Brain microvascular endothelial cell (primary cell): ENCODE measurements at places on chromosomes 6 and 20.

GRCh38 chr20:62644802-62645496, 2.6 kb downstream of the SLCO4A1 start:
- DNase-seq: no peak

DNA sequence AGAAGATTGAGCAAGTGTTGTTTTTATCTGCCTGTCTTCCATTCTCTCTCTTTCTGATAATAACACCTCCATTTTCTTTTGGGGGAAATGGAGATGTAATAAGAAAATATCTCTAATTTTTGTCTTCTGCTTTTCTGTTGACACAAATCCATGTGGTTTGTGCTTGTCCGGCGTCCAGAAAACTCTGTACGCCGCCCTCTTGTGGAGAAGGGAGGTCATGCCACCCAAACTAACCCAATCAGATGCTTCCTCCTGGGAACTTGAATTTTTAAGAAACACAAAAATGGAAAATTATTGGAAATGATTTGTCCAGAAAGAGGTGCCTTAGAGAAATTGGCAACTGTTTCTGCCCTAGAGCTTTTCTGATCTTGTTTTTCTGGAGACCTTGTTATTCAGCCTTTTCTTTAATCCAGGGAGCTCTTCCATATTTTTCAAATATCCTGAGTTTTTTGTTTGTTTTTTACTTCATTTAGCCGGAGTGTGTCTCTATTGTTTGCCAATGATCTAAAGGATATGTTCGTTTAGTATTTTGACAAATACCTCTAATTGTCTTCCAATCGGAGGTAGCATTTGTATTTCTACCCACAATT, 17.8 kb upstream of the FNDC1 start:
- peak; percentile 73 for DNase-seq

- no peak for DNase-seq
These were observed 20.2 kb downstream of the SCML4 start for GRCh38 chr6:107803957-107804356.

DNA sequence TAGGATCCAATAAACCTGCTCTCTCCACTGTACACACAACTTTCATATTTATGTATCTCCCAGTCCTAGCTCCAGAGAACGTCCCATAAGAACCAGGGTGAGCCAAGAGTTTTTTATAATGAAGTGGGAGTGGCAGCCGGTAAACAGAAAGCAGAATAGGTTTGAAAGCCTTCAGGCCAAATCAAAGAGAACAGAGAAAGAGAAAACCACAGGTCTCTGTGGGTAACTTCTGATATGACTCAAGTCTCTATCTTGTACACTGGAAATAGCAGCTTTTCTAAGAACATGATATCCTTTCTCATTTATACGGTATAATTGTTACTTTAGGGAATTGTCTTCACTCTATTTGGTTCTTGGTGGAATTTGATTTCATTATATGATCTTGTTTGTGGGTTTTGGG, 273.6 kb downstream of the PACRG start:
- DNase-seq: no peak

DNA sequence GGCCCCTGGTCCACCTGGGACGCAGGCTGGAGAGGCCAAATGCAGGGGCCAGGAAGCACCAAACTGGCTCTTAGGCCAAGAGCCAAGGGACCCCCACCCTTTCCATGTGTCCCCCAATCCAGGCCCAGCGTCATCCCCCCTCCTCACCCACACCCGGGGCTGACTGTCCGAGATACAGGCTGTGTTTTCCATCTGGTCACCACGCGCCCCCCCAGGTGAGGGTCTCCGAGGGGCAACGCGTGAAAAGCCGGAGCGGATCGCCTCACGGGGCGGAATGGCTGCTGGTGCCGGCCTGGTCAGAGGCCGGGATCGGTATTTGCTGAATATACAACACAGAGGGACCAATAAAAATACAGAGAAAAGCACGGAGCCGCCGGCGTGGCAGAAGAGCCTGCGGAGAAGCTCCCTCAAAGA, 5.2 kb upstream of the ABHD16B start:
- DNase-seq: no peak

DNA sequence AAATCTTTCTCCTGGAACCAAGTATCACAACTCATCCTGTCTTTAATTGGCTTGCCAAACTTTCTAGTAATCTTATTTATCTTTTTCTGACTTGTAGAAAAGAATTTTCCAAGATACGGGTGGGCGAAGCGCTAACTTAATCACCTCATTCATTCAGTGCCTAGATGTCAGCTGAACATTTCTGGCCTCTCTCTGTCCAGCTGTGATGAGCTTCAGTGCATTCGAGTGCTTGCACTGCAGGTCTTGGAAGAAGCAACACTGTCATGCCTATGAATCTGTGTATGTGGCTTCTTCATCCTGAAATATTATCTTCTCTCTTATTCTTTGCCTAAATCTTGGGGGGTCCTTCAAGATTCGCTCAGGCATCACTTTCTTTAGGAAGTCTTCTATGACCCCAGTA, 16.3 kb upstream of the ENPP1 start:
- DNase-seq: no peak

- no peak for DNase-seq
These were observed 56.9 kb upstream of the FOXP4 start for GRCh38 chr6:41489120-41489851.

- no peak for DNase-seq
These were observed 661 bp upstream of the HEBP2 start for GRCh38 chr6:138403324-138403800.

GRCh38 chr6:162973980-162974379, 246.2 kb downstream of the PACRG start:
- DNase-seq: no peak

- DNase-seq: no peak
These were observed 171.6 kb downstream of the SASH1 start for GRCh38 chr6:148514091-148514845.

GRCh38 chr6:41263267-41263666, 23.2 kb downstream of the TREM1 start:
- no peak for DNase-seq

GRCh38 chr6:56938649-56939191, 16.2 kb upstream of the BEND6 start:
- DNase-seq: peak; percentile 95

DNA sequence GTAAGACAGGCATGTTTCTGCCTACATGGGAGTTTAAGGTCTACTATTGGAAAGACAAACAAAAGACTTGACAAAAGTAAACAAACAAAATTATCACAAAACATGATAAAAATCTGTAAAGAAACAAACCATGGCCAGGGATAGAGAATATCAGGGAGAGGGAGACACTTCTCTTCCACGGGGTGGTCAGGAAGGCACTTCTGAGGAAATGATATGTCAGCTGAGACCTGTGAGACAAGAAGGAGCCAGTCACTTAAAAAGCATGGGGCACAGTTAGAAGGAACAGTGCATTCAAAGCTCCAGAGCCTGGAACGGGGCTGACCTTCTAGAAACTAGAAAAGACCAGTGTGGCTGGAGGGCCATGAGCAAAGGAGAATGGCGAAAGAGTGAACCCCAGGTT, 35.1 kb upstream of the SLC16A10 start:
- no peak for DNase-seq

- DNase-seq: no peak
These were observed 1.9 kb downstream of the PPP1R18 start for GRCh38 chr6:30684386-30685156.

DNA sequence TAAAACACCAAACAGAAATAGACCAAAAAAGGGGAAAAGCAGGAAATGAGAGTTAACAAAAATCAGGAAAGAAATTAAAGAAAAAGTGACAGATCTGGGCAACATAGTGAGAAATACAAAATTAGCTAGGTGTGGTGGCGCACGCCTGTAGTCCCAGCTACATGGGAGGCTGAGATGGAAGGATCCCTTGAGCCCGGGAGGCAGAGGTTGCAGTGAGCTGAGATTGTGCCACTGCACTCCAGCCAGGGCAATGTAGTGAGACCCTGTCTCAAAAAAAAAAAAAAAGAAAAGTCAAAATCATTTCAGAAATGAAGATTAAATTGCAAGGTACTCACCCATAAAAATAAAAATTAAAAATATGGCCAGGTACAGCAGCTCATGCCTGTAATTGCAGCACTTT, 13.0 kb upstream of the GRM4 start:
- no peak for DNase-seq

- DNase-seq: no peak
These were observed 24.5 kb downstream of the TXNDC5 start for GRCh38 chr6:7886132-7886531.

- no peak for DNase-seq
These were observed 61.3 kb downstream of the PTPN1 start for GRCh38 chr20:50571466-50571865.

DNA sequence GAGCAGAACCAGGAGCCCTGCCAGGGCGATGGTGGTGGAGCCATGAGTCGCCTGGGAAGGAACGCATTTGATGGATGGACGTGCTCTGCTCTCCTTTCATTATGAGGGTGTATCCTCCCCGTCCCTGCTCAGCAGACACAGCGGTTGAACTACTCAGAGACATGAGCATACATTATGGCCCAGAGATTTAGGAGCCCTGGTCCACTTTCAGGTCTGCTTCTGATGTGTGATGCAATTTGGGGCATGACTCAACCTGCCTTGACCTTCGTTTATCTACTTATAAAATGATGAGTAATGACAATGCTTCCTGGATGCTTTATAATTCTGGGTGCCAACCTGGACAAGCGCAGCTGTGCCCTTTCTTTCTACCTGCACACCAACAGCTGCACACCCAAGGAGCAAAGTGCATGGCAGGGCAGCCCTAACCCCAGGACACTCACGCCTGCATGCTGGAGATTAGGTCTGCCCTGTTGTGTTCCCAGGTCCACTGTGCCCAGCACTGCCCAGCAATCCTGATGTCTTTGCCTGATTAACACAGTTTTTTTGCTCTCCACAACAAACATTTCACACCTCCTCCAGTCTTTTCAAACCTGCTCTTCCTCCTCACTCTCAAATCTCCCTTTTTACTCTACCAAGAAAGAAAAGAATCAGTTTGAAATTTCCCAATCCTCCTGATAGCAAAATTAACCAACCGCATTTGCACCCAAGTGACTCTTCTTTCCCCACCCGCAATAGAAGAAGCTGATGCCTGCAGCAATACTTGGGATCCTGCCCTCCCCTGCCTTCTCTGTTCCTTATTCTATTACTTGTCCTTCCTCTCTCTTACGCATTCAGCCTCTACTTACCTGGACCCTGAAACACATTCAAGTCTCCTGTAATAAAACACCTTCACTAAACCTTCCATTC, 81.2 kb downstream of the EZR start:
- peak; percentile 48 for DNase-seq

- DNase-seq: peak; percentile 39
These were observed 131.7 kb upstream of the MLIP start for GRCh38 chr6:53979468-53980067.

DNA sequence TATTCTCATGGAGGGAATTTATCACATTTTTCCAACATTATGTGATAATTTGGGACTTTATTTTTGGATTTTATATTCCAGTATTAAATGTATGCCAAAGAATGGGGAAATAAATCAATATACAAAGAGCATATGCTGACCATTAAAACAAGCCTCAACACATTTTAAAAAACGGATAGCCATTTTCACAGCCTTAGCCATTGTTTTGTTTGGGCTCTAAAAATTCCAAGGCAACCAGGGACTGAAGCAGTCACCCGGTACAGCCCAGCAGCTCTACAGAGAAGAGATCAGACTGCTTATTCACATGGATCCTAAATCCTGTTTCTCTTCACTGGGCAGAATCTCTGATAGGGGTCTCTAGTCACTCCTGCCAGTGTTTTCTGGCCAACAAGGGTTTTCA, 150.2 kb upstream of the OGFRL1 start:
- DNase-seq: no peak

DNA sequence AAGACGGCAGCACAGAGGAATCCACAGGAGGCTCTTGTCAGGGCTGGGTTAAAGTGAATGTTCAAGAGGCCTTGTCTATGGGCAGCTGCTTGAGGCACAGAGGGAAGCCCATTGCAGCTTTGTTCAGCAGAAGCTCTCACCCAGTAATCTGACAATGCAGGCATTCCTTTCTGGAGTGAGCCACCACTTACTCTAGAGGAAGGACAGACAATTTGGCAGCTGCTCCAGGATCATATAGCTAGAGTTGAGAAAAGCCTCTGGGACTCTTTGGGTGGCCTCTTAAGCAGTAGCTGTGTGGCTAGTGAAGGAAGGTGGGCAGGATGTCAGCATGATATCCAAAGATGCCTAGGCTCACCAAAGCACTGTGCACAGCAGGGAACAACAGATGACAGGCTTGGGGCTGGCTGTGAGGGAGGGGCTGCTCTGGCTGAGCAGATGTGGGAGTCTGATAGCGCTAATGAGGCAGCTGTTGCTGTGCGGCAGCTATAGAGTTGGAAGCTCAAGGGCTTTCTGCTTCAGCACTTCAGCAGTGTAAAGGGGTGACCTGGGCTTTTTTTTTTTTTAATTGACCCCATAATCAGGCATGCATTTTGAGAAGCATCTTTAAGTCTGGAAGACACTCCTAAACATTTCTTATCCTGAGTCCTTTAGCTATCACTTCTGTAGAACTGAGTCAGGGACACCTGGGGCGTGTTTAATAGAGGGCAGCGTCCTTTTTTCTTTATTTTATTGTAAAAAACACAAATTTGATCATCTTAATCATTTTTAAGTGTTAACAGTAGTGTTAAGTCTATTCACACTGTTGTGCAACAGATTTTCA, 27.2 kb downstream of the CMTR1 start:
- no peak for DNase-seq

GRCh38 chr6:107264357-107264840, 149.1 kb upstream of the BEND3 start:
- peak; percentile 77 for DNase-seq

DNA sequence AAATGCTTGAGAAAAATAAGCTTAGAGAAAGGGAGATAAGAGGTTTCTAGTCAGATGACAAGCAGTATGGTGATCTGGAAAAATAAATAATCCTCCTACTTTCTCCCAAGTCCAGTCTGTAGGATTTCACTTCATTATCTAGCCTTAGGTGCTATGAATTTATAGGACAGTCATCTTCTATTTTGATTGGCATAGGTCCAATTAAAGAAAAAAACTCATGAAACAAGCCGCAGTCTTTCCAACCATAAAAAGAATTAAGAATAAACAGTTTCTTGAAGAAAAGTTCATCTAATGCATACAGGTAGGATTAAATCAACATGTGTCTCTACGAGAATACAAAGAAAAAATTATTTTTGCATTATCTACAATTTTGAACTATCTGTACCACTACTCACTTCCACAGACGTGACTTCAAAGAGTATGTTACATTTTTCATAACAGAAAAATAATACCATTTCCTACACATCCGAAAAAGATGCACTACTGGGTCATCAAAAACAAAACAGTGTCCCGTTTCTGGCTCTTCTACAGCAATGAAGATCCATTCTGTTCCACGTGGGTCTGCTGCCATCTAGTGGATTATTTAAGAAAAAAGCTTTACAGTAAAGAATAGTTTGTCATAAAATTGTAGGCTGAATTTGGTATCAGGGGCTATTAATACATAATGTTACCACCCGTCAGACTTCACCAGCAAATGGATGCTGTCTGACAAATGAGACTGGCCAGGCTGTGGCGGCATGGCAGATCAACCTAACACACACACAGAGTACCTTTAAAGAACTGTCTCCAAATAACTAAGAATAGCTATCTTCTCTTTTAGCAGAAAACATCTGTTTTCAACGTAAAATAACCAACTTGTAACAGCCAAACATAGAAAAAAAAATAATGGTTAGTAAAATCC, 28.9 kb downstream of the STX7 start:
- DNase-seq: peak; percentile 48
